NCI-H1694 (cell line): ENCODE measurements at places on chromosomes 1 and 21.

DNA sequence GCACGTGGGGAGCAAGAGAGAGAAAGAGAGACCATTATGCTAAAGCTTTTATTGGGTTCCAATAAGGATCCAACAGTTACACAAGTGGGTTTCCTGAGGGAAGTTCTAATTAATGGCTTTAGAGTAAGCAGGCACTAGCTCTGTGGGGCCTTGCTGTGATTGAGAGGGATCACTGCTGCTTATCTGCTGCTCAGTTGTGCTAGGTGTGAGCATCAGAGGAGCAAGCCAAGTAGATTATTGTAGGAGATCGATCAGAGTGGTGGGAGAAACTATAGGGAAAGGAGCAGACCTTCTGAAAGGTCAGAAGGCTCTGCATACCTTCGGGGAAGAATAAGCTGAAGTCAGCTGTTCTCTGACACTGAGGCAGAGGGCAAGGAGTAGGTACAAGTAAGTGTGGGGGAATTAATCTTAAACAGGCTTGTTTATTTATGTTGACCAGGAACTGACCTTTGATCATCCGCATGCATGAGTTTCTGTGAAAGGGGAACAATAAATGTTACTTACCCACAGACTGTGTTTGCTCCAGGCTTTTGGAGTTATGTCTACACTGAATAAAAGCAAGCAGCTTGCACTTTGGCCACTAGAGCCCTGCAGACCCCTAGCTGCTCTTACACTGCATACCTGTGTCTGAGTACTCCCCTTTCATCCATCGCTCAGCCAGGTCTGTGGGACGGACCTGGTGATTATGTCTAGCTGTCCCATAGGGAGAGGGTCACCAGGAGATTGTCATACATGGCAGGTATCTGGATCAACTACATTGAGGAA is 89.7 kb downstream of the TNNI3K start:
- no peak for DNase-seq

- DNase-seq, result no peak
These were observed 1.9 kb downstream of the SH2D2A start for GRCh38 chr1:156814571-156815260.

DNA sequence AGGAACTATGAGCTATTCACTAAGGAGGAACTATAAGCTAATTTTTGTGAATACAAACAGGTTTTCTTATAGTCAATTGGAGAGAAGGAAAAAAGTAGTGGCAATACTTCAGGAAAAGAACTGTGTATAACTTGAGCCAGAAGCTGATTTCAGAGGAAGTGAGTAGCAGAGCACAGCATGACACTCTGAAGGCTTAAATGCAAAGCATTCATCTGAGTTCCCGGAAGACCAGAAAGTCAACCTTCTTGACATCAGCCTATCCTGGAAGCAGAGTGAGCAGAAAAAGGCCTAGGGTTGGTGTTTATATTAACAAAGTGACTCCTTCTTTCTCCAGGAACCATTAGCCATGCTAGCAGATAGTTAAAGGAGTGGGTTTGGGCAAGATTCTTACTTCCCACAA is 545.2 kb downstream of the MRPL39 start:
- DNase-seq, result no peak

DNA sequence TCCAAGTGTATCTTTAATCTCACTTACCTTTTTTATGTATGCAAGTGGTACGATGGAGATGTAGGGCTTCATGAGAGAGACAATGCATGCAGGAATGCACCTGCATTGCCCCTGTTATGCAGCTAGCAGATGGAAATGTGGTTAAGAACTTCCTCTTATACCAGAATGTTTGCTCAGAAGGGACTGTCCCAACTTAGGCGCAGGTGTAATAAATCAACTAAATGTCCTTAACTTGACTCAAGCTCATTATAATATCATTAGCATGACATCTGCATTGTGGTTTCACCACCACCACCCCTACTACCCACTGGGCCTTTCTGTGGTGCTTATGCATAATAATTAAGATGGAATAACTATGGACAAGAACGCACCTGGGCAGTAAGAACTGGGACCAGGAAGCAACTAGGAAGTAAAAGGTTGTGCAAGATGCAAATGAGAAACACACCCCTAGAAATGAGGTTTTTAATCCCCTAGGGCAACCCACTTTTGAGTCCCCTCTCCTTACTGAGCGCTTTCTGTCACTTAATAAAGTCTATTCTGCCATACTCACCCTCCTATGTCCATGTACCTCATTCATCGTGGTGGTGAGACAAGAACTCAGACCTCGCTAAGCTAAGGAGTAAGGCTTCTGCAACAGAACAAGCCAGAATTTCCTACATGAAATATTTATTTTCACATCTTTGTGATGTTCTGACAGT is 1103.3 kb upstream of the B3GALT2 start:
- no peak for DNase-seq

DNA sequence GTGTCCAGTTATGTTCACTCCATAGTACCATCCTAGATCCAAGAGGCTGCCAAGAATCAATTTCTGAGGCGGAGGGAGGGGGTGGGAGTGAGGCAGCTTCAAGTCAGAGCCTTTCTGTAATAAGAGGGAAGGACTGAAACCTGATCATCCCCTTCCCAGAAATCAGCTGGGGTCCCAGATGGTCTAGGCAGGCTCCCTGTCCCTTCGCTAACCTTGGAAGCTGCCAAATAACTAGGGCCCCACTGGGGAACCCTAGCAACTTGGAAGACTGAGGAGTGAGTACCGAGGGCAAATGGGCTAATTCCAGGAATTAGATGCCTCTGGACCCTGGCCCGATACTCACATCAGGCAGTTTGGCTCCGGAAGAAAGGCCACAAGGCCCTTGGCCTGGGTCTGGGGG is 113.3 kb downstream of the NAV1 start:
- DNase-seq, result no peak

GRCh38 chr1:233328142-233328921 is 808 bp downstream of the MAP3K21 start:
- no peak for DNase-seq

GRCh38 chr1:110637475-110637874 is 31.3 kb upstream of the KCNA2 start:
- DNase-seq, result no peak

DNA sequence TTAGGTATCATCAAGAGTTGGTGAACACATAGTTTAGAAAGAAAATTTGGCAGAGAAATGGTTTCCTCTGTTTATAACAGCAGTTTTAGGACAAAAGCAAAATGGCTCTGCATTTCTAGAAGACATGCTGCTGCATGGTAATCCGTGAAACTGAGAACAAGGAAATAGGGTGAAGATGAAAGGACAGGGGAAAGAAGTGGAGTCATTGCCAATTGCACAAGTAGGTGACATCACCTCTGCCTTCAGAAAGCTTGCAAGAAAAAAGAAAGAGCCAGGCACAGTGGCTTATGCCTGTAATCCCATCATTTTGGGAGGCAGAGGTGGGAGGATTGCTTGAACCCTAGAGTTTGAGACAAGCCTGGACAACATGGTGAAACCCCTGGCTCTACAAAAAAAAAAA is 217.6 kb downstream of the LMX1A start:
- no peak for DNase-seq

DNA sequence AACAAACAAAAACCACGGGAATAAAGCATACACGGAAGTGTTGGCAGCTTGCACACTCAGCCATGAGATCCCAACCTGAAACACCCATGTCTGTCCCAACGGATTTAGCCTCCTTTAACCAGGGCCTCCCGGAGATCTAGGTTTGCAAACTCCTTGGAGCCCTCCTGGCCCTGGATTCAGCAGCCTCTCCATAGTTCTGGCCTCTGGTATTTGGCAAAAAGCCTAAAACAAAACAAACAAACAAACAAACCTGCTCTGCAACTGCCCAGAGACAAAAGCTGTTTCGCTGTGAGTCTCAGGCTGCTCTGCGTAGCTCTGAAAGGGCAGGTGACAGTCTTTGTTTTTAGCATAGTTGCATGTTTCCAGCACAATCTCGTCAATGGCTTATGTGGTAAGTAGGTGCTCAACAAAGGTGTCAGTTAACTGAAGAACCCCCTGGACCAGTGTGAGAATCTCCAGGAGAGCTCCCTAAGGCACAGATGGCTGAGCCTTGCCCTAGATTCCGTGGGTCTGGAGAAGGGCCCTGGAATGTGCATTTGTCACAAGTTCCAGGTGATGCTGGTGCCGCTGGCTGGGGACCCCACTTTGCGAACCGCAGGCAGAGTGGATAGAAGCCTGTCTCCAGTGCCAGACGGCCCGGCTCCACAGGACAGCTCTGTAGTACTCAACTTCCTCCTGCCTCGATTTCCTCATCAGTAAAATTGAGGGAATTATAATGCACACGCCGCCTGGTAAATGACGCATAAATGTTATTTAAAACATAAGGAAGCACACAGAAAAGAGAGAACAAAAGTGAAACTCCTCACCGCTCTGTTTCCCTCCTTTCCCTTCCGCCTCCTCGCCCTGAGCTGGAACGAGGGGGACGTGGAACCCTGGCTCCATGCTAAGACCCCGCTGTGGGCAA is 86.2 kb downstream of the RIPK4 start:
- DNase-seq, result no peak
